Activated naive CD4-positive, alpha-beta T cell treated with anti-CD3 and anti-CD28 coated beads, Interleukin-2, amount 50 U/mL, for 16 hours (primary cell): ENCODE measurements at places on chromosomes 12 and 14.

- DNase-seq: no peak
These were observed 54.3 kb downstream of the BMP4 start for GRCh38 chr14:53902307-53902706.

- no peak for DNase-seq
These were observed 341.4 kb downstream of the ADAMTS20 start for GRCh38 chr12:43210485-43211192.

DNA sequence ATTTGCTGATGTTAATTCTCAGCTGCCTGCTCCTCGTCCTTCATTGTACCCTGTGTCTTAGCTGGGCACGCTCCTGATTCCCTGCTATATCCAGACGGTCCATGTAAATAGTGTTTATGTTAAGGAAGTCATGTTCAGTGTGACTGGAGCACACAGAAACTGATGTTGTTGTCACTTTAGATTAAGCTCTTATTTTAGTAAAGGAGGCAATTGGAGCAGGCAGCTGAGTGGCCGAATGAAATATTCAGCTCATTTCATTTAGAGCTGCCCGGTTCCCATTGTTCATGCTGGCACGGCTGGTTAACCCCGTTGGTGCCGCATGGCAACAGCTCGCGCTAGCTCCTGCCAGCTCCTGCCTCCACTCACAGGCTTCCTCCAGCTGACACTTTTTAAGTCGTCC is 446.8 kb upstream of the SOX5 start:
- no peak for DNase-seq

DNA sequence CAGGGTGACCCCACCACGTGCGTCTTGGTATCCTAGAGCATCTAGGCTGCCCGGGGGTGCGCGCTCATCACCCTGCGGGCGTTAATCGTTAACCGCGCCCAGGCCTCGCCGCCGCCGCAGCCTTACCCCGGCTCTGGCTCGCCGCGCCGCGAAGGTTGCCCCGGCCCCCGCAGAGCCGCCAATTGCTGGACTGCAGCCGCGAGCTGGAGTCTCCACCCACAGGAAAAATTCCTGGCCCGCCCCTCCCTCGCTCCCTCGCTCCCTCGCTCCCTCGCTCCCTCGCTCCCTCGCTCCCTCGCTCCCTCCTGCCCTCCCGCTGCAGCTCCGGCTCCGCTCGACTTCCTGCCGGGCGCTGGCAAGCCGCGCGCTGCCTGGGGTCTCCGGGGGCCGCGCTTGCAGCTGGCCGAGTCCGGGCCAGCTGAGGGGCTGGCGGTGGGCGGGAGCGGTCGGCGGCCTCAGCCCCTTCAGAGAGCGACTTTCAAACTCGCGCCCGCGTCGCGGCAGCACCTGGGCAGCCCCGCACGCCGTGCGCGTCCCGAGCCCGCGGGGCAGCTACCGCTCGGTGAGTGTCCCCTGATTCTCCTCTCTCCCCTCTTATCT is at the start of gene PLEKHG3:
PLEKHG3 (plus strand) TSS at position 282 of the 600 bp plus-strand sequence. CDS start 23,208 bp downstream, outside the sequence.
- peak; percentile 23 for DNase-seq

DNA sequence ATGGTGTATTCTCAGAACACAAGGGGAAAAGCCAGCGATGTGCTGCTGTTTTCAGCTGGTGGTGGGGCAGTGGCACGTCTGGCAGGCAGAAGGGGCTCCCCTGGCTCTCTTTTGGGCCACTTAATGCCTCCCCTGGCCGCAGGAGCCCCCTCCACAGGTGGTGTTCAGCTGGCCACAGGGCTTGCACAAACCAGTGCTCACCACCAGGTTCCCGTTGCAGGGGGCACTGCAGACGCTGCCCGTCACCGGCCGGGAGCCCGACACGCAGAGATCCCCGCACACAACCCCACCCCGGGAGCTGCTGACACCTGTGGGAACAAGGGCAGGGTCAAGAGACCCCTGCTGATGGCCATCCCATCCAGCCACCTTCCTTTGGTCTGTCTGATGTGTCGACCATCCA is 6.7 kb downstream of the KRT83 start:
- no peak for DNase-seq

DNA sequence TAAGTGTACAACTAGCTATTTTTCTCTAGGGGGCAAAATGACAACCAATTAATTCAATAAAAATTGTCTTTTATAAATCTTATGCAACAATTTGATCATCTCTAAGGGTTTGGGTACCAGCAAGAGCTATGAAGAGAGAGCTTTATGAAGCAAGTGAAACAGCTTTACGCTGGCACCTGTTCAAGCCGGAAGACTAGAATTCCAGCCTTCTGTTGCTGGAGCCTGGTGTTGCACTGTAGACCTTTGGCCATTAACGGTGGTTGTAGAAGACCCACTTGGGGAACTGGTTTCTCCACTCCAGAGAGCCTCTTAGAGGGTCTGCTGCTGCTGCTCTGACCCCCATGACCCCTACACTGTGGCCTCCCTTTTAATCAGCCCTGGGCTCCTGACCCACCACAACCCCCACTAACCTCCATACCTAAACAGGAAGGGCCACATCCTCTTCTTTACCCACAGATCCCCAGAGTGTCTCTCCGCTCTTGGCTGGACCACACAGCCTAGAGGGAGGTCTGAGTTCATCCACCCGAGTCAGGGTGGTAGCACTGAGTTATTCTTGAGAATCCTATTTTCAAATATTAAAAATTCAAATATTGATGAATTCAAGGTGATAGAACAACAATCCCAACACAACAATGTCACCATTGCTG is 54.6 kb upstream of the STON2 start:
- DNase-seq: no peak

DNA sequence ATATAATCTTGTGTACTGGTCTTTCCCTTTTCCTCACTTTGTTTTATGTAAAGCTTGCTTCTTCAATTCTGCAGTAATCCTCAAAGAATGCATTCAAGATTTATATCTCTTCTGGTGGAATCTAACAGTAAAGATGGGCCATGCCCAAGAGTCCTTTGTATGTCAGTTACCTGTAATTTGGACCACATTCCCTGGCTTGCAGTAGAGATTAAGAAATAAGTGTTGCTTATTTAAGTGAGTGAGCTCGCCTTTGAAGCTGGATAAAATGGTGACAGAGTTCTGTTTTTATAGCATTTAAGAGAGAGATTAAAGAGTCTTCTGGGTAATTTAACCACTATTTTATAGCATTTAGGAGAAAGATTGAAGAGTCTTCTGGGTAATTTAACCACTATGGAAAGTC is 262.1 kb upstream of the ATP2B1 start:
- no peak for DNase-seq

DNA sequence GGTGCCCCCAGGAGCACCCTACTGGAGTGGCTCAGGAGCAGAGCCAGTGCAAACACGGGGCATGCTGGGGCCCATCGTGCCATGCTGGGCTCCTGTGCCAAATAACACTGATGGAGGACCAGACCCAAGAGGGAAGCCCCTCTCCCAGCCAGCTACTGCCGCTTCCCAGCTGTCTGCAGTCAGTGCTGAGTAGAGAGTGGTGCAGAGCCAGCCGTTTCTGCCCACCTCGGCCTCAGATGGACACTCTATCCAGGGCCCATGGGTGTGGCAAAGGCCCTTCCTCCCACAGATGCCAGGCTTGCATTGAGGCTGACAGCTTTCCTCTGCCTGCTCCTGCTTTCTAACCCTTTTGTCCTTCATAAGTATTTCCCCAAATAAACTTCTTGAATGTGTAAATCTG is 13.2 kb downstream of the CLBA1 start:
- no peak for DNase-seq

DNA sequence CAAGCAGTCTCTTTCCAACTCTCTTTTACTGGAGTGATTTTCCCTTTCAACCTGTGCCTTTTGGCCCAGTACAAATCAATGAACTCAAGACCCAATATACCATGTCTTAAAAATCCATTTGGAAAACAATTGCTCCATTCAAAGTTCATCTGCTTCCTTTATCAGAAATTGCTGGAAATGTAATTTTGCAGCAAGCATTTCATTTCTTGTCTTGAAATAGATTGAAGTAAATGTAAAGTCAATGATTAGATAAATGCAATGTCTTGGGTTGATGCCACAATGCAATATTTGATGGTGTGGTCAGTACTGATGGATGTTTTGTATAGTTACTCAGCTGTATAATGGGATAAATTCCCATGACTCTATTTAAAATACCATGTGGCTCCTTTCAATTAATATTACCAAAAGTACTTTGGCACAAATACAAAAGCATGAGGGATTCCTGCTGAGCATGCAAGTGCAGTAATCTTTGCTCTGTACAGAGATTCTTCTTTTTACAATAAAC is 707.7 kb upstream of the NOVA1 start:
- DNase-seq: no peak

DNA sequence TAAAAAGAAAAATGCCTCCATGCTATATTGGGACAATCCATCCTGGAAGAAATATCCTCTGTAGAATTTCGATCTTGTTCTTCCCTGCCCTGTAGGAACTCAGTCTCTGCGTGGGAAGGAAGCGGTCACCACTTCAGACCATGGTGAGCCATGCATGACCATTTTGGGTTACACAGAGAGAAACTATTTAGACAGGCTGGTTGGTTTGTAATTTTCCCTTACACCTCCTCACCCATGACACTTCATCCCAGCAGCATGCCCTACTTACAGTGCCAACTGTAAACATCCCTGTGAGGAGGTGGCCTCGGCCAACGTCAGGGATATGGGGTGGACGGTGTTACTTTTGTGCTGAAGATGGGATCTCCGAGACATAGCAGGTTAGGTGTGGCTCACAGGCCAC is 121.4 kb downstream of the SMOC1 start:
- no peak for DNase-seq

- DNase-seq: no peak
These were observed 235.2 kb upstream of the AMIGO2 start for GRCh38 chr12:47314996-47315395.

DNA sequence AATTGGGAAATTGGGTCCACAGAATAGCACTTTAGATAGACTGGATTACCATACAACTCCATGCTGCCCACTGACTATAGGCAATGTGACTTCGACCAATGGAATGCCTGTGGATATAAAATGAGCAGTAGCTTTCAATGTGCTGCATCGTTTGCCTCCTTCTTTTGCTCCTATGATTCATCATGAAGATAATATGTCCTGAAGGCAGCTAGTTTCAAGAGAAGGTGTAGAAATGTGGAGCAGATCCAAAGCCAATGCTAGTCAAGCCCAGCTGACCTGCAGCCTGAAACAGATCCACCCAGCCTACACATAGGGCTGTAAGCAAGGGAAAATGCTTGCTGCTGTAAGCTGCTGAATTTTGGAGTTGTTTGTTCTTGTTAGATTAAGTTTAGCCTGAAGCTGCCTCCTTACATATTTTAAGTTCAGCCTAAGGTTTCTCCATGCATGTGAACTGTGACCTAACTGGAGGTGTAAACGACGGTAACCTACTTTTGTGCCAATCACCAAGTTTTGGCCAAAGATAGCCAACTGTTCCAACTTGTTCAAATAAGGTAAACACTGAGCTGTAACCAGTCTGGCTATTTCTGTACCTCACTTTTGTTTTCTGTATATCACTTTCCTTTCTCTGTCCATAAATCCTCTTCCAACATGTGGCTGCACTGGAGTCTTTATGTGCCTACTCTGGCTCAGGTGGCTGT is 169.1 kb upstream of the AVPR1A start:
- DNase-seq: no peak

DNA sequence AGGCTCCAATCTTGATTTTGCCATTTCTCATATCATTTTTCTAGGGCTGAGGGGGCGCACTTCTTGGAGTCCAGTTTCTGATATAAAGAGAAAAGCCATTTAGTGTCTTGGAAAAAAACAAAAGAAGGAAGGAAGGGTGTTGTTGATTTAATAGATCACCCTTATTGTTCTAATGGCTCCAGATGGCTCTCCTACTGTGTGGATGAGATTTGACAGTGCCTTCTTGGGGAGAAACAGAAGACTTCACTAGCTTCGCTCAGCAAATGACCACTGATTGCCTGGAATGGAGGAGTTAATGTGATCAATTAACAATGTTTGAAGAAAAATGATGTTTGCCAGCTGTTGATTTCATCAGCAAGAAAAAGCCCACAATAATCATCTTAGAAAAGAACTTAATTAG is 216.2 kb downstream of the APAF1 start:
- no peak for DNase-seq

GRCh38 chr12:94037444-94037843 is 110.9 kb upstream of the PLXNC1 start:
- DNase-seq: no peak

GRCh38 chr12:122845041-122845864 is 10.0 kb downstream of the HIP1R start:
- no peak for DNase-seq

DNA sequence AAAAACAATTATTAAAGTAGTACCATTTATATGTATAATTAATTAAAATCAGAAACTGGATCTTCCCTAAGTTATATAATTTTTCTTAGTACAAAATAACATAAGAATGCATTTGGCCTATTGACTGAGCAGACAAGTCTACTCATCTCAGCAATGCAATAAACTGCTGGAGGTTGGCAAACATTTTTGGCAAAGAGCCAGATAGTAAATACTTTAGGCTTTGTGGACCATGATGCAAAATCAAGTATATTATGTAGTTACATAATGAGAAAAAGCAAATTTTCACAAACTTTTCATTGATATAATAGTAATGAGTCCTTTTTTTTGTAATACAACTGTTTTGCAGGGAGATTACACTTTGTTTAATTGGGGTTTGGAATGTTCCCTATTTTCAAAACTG is 30.9 kb downstream of the ERGIC2 start:
- DNase-seq: no peak

GRCh38 chr12:11672256-11673191 is 23.1 kb downstream of the ETV6 start:
- DNase-seq: no peak

DNA sequence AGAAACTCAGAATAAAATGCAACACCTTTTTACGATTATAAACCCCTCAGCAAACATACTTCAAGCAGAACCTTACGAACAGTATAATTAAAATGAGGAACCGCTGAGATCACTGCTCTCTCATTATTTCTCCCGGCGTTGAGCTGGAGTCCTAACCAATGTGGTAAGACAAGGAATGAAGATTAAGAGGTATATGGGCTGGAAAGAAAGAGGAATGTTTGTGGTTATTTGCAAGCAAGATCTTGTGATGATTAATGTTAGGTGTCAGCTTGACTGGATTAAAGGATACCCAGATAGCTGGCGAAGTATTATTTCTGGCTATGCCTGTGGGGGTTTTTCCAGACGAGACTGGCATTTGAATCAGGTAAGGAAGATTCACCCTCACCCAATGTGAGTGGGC is 10.3 kb upstream of the ZNF84 start:
- no peak for DNase-seq

GRCh38 chr14:51783765-51784164 is 76.6 kb upstream of the GNG2 start:
- DNase-seq: no peak

- no peak for DNase-seq
These were observed 226.0 kb upstream of the PDE3A start for GRCh38 chr12:20142316-20142715.

GRCh38 chr14:63401646-63402045 is 82.9 kb upstream of the GPHB5 start:
- DNase-seq: no peak
